ENCODE measurements at places on chromosomes 12 and 14.

GRCh38 chr12:93261505-93262094 lies 116.1 kb upstream of the NUDT4 start:
- no peak for DNase-seq

- DNase-seq = no peak
Observed at GRCh38 chr12:121889274-121889624, 659 bp downstream of the PSMD9 start.

DNA sequence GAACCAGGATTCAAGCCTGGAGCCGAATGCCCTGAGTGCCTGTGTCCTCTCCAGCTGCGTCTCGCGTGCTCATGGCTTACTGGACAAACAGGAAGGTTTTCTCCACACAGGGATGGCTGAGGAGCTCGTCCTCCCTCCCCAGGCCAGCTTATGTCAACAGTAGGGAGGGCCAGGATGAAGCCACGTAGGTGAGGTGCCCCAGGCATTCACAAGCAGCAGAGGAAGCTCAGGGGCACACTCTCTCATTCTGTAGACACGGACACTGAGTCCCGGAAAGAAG lies 49.3 kb downstream of the TRPV4 start:
- no peak for DNase-seq

DNA sequence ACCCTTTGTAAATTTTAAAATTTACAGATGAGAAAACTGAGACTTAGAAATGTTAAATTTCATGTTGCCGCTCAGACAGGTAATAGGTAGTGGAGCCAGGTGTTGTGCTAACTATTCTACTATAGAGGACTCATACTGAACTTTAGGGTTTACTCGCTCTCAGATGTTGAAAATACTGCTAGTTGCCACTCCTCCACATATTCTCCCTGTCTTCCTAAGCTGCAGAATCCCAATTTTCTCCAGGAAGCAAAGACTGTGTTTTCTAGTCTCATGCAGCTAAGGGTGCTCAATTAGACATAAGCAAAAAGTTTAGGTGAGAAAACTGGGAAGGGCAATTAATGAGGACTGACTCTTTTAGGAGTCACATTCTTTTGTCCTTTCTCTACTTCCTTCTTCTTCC lies 612.3 kb downstream of the KCNH5 start:
- no peak for DNase-seq

GRCh38 chr14:96078625-96079016 lies 39.5 kb downstream of the C14orf132 start:
- no peak for DNase-seq

DNA sequence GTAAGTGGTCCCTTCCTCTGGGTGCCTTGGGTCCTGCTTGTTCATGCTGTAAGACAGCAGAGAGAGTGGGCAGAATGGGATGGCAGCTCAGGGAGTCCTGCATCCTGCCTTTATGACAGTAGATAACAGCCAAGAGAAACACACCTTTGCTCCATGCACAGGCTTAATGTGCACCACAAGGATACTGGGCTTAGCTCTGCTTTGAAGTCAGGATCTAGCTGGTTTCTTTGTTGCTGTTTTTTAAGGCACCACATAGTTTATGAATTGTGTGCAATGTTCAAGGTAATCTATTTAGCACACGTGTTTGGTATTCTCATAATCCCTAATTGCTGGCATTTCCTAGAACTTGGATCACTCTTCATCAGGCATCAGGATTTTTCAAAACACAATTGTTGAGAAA lies 239.5 kb upstream of the DCN start:
- DNase-seq = no peak

DNA sequence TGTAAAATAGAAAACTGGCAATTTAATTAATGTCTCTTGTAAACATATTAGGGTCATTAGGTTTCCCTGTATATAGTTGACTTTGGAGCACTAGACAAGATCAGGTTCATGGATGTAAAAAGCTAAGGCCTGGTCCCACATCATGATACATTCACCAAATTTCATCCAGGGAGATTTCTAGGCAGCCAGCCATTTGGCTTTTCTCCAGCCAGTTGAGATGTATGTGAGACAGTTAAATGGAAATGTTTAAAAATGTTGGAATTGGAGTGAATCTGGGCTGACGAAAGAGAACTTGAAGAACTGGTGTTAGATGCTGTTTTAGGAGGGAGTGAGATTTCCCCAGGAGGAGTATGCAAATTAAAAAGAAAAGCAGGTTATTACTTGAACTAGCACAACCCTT lies 41.8 kb upstream of the CLEC14A start:
- DNase-seq = peak; percentile 20

GRCh38 chr14:38184132-38184531 lies 23.6 kb upstream of the SSTR1 start:
- no peak for DNase-seq

DNA sequence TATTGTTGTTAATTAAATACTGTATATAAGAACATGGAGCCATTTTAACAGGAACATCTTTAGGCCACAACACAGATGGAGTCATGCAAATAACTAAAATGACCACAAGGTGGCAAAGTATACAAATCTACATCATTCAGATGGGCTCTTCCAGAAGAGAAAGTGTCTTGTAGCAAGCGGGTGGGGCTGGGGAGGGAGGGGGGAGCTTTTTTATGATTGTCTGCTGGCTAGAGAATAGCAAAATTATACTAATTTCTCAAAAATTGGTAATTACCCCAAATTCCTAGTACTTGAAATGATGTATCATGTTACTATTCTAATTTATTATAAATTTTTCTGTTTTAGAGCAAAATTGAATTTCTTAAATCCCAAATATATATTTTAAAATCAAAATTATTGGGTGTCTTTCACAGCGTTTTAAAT lies 378.7 kb downstream of the PRKD1 start:
- peak; percentile 76 for DNase-seq

DNA sequence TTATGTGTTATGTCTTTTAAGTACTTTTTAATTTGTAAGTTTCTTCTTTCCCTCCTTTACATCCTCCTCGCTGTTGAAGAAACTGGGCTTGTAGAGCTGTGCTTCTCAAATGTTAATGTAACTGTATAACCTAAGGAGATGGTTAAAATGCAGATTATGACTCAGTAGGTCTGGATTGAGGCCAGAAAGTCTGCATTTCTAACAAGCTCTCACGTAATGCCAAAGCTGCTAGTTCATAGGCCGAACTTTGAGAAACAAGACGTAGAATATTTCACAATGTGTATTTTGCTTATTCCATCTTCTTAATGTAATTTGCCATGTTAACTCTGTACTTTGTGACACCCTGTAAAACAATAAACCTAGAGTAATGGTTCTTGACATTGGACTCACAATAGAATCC lies 193.3 kb upstream of the SYT1 start:
- DNase-seq = peak; percentile 91

GRCh38 chr12:26266881-26267280 lies 71.5 kb downstream of the SSPN start:
- no peak for DNase-seq

DNA sequence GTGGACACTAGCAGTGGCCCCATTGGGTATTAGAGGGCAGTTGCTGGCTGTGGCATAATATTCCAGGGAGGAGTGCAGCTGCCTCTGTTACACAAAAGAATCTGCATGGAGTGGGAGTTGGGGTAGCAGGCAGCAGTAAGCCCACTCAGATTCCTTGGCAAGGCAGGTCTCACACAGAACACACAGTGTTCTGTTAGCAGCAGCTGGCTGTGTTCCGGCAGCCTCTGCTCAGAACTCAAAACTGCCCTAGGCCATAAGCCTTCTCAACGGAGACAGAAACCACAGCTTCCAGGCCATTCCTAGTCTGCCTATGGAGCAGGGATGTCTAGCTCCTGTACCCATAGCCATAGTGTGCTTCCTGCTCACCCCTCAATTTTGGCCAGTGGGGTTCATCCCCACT lies 1085.4 kb downstream of the SLC6A15 start:
- no peak for DNase-seq

GRCh38 chr14:40494483-40494882 lies 1062.2 kb upstream of the FBXO33 start:
- DNase-seq = no peak

GRCh38 chr12:28938581-28939235 lies 210.4 kb upstream of the FAR2 start:
- DNase-seq = no peak

DNA sequence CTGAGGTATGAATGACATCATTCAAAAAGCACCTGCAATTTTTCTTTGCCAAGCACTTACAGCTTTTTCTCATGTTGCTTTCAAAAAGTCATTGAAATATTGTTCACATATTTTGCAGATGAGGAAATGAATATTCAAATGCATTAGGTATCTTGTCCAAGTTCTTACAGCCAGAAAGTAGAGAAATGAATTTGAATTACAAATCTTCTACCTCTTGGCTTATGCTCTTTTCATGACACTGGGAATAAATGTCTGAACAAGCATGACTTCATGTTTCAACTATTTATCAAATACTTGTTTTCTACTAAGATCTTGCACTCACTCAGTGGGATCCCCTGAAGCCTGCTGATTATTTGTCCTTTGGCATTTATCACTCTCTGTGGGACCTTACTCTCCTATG lies 267.2 kb upstream of the BTG1 start:
- DNase-seq = peak; percentile 18

DNA sequence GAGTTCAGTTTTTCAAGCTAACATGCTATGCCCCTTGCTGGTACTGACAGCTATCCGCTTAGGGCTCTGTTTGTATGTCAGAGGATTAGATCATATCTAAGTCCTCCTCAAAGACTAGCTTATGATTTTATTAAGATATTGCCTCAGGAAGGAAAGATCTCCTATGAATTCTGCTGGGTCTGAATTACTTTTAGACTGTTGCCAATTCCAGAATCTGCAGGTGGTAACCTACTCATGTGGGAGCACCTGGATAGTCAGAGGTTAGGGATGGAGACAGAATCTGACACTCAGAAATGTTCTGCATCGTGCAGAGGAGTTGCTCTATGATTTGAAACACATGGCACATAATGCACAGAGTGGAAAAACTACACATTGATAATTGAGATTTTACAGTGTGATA lies 843.4 kb downstream of the SLC6A15 start:
- no peak for DNase-seq

- no peak for DNase-seq
Observed at GRCh38 chr12:14988035-14988434, 15.2 kb downstream of the PDE6H start.
